ENCODE measurements at places on chromosomes 2 and 18.

DNA sequence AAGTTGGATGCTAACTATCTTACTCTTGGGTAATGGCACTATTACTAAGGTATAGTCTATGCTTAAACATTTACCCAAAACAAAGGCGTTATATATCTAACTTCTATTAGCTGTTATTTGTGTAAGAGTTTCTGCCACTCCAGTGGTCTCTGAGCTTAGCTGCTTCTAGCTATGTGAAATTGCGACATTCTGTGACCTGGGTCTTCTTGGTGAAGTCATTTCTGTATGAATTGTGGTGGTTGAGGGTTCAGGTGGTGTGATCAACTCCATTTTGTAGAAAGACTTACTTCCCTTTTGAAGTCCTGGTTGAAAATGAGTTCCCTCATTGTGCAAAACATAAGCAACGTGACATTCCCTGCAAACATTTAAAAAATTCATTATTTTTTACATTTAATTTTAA, 221.6 kb downstream of the PIK3C3 start:
- DNase-seq: no peak

DNA sequence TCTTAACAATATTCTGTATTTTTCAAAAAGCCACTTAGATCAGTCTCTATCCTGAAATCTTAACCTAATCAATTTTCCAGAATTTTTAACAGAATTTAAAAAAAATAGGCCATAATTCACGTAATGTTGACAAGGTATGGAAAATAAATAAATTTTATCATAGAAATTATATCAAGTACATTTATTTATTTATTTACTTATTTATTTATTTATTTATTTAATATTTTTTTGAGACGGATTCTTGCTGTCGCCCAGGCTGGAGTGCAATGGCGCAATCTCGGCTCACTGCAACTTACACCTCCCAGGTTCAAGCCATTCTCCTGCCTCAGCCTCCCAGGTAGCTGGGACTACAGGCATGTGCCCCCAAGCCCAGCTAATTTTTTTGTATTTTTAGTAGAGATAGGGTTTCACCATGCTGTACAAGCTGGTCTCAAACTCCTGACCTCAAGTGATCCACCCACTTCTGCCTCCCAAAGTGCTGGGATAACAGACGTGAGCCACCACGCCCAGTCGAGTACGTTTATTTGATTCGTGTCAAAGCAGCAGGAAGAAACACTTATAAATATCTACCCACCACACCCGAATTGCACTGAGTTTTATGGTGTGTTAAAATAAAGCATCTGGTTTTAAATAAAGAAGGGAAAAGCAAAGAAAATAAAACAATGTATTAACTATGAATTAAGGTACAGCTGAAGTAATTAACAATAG, 60.1 kb downstream of the DSC3 start:
- DNase-seq: no peak

DNA sequence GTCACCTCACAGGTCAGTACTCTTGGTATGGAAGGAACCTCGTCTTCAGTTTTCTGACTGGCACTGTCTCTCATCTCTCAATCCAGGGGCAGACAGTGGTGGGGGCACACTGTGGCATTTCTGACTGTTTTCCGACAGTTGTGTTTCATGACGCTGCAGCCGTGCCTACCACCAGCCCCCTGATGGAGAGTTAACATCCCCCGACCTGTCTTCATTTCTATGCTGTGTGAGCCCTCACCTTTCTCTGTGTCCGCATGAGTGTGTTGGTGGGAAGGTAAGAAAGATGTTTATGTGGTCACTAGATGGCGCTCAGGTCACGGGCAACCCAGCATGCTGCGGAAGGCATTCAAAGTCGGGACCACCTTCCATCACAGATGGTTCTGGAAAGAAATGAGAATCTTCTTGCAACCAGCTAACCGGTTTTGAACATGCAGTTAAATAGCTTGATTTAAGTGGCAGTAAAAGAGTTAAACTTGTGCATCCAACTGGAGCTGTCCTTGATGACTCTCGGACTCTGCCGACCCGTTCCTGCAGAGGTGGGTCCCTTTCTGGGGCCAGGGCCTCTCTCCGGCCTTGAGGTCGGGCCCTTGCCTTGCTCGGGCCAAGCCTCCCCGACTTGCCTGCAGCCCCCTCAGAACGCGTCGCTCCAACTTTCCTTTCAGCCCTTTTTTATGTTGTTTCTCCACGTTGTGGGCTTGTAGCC, 92.4 kb downstream of the DYSF start:
- peak; percentile 8 for DNase-seq

- no peak for DNase-seq
These were observed 12.8 kb upstream of the DNPEP start for GRCh38 chr2:219400562-219400961.

- no peak for DNase-seq
These were observed 63.7 kb downstream of the SLC8A1 start for GRCh38 chr2:40388161-40388560.

GRCh38 chr2:62265106-62265505, 69.2 kb downstream of the B3GNT2 start:
- DNase-seq: no peak

GRCh38 chr2:237465515-237466148, 21.4 kb upstream of the MLPH start:
- no peak for DNase-seq

- DNase-seq: no peak
These were observed 53.8 kb upstream of the SPTBN1 start for GRCh38 chr2:54402350-54402749.

- DNase-seq: no peak
These were observed 19.5 kb downstream of the MGAT5 start for GRCh38 chr2:134273256-134273983.

- no peak for DNase-seq
These were observed 97.3 kb upstream of the PIEZO2 start for GRCh38 chr18:11246495-11247300.

DNA sequence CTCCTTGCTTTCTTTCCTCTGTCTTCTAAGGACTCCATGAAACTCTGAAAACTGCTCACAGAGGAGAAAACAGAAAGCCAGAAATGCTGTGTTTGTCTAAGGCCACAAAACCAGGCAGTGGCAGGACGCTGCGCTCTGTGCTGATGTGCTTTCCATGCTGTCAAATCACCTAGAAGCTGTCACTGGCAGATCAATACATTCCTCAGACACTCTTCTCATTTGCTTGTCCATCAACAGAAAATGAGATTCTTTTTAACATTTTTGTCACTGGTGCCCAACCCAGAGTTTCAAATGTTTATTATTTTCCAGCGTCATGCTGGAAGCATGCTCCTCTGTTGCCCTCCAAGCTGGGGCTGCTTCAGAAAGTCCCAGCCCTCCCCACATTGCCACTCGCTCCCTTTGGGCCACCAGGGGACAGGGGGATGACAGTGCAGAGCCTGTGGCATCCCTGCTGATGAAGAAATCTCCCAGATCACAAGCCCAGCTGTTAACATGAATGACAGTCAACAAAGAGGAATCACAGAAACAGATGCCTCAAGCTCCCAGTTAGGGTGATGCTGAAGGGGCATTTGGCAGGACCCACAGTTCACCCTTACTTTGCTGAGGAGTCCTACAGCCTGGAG, 117.5 kb upstream of the MEIS1 start:
- no peak for DNase-seq

- no peak for DNase-seq
These were observed 310.1 kb upstream of the HNRNPA3 start for GRCh38 chr2:176902454-176902853.

- no peak for DNase-seq
These were observed 18.3 kb downstream of the ERBB4 start for GRCh38 chr2:212520340-212520739.

GRCh38 chr2:238938401-238939055, 90.6 kb downstream of the TWIST2 start:
- no peak for DNase-seq

DNA sequence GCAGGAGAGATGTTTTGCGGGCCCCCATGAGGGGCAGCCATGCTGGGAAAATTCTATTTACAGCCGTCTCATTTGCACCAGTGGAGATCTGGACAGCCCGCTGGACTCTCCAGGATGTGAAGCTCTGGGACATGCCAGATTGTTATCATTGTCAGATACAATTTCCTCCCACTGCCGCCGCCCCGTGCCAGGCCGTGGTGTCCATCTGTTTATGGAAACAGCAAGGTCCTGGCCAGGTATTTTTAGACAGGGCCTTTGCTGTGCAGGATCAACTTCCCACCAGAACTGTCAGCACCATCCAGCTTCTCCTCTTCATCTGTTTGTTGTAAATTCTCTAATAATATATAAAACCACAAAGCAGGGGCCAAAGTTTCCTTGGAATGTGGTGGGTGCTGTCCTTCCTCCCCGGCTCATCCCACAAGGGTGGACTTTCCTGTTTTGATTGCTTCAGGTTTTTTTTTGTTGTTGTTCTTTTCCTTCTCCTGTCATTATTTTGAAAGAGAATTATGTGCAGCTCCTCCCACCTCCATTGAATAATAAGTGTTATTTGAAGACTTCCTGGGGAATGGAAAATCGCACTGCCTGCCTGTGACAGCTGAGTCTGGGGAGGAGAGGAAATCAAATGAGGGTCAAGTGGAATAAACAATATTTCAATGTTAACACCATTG, 398.1 kb downstream of the TNS1 start:
- no peak for DNase-seq

DNA sequence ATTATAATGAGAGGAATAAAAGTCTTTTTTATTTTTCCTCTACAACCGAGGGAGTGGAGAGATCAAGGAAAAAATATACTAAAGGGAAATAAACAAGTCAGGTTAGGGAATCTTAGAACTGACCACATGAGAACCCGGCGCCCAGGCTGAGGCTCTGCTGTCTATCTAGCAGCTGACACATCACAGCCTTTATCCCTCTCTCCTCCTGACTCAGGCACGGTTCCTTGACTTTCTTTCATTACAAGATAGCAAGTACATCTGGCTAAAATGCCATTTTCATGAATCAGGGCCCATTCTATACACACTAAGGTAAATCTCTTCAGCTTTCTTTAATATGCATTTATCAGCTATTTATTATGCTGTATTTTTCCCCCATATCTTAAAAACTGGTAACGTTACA, 296.0 kb downstream of the TMX3 start:
- DNase-seq: no peak

DNA sequence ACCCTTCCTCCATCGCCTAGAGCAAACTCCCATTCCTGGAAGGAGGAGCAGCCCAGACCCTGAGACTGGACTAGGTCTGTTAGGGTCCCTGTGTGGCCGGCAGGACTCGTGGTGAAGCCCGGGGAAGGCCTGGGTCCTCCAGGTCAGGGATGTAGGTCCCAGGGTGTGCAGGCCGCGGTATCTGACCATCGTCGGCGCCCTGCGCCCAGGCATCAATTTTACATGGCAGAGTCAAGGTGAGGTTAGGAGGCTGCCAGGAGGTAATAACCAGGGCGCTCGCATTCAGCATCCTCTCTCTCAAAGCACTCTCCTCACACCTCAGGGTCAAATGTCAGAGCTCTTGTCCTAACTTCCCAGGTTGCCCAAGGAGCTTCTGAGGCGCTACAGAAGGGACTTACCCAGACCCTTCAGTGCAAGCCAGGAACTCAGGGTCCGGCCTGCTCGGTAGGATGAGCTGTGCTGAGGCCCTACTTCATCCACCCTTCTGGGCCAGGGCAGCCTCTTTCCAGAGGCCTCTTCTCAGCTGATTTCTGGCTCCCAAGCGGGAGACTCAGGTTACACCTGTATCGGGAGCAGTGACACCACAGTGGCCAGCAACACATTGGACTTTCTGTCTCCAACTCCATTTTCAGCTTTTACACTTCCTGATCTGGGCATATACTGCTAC, 628 bp downstream of the SH2D6 start:
- DNase-seq: no peak

GRCh38 chr2:164984428-164984827, 29.1 kb upstream of the SLC38A11 start:
- DNase-seq: no peak

GRCh38 chr2:48638261-48638660, 20.6 kb downstream of the GTF2A1L start:
- DNase-seq: no peak

GRCh38 chr18:42706029-42706608, 409.4 kb downstream of the RIT2 start:
- no peak for DNase-seq

- DNase-seq: peak; percentile 56
These were observed 662 bp downstream of the BZW1 start for GRCh38 chr2:200812122-200813022.

Measured in activated CD4-positive, alpha-beta T cell treated with anti-CD3 and anti-CD28 coated beads, Interleukin-2, amount 50 U/mL, for 4 hours (primary cell).